RPMI8226 (cell line): ENCODE measurements at places on chromosomes 4 and X.

- no peak for DNase-seq
Measured at GRCh38 chr4:98466868-98467599, 191.4 kb downstream of the TSPAN5 start.

- DNase-seq: no peak
Measured at GRCh38 chr4:74890341-74890740, 42.6 kb upstream of the PARM1 start.

DNA sequence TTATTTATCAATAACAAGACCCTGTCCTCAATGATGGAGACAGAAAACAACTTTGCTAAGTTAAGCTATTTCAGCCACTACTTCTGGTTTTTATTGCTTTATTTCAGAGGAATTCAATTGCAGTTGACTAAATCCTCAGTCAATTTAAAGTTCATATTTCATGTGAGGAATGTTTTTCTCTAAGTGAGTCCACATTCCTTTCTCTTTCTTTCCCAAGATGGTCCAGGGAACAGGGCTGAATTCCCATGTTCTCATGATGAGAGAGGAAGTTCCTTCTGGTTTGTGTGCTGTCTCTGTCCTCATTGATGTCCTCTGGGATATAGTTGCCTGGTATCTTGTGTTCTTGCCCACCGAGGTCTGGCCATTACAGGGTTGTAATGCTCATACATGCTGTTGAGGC, 117.2 kb downstream of the SLIT2 start:
- DNase-seq: no peak

DNA sequence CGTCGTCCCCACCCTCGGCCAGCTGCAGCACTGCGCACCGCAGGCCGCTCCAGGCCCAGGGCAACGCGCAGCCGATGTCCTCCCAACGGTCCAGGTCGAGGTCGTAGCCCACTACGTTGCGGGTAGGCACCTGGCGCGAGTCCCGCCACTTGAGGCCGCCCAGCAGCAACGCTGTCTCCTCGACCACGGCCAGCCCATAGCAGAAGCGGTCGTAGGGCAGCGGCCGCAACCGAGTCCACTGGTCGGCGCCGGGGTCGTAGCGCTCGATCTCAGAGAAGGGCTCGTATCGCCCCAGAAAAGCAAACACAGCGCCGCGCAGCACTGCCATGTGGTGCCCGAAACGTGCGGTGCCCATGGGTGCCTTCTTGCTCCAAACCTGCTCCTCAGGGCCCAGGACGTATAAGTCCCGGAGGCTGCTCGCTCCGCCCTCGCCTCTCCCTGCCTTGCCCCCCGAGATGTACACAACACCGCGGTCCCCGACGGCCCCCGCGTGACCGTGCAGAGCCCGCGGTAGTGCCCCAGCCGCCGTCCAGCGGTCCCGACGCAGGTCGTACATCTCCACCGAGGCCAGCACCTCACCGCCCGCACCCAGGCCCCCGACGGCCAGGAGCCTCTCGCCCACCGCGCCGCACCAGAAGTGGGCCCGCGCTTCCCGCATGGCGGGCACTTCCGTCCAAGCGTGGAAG, 2.1 kb downstream of the KLHL34 start:
- DNase-seq: no peak

GRCh38 chr4:174134361-174134760, 149.1 kb downstream of the FBXO8 start:
- DNase-seq: no peak

- DNase-seq: no peak
Measured at GRCh38 chrX:102723456-102723855, 2.9 kb downstream of the GPRASP3 start.
